ENCODE measurements at places on chromosomes 2 and 18.

GRCh38 chr2:70541481-70542020 lies 12.1 kb downstream of the TGFA start:
- DNase-seq, result peak; percentile 85

GRCh38 chr2:84891355-84892010 lies 10.6 kb upstream of the TRABD2A start:
- no peak for DNase-seq

- DNase-seq, result no peak
These were observed 55.0 kb downstream of the DDX1 start for GRCh38 chr2:15646661-15647060.

DNA sequence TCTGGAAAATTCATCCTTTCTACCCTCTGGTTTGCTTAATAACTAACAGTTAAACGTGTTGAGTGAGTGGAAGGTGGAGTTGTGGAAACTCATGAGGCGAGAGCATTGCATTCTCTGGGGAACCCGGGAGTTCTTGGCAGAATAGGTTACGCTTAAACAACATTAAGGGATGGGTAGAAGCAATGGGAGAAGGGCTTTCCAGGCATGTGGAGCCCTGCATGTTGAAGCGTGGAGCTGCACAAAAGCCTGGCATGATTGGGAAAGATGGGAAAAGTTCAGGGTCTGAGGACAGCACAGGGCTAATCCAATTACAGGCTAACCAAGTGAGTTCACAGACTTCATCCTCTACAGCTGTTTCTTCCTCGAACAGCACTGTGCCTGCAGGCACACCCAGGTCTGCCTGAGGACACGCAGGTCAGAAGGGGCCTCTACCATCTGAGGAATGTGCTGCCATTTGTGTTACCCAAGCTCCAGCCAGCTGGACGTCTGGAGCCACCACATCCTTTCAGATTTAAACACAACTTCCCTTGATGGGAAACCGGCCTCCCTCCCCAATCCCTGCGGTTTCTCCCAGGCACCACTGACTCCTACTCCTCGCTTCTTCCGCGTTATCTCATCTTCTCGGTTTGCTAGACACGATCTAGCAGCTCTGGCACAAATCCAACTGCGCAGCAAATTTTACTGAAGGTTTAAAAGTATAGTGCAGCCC lies 164.2 kb downstream of the ANTXR1 start:
- DNase-seq, result peak; percentile 39

DNA sequence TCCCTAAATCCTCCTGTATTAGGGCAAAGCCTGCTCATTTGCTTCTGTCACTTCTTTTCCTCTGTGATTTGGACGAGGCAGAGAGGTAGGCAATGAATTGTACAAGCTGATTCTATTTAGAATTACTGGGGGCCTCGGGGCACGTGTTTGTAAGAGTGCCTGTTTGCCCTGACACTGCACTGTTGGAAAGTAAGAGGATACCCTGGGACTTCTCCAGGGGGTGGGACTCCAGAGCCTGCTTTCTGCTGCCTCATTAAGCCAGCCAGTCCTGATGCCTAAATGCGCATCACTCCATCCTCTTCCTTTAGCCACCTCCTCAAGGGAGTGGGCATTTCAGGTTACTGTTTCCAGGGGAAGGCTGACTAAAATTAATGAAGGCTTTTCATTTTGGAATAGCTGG lies 134.3 kb downstream of the TDRD15 start:
- no peak for DNase-seq

GRCh38 chr2:214542866-214543265 lies 132.0 kb downstream of the VWC2L start:
- DNase-seq, result no peak

GRCh38 chr2:98556344-98557033 lies 51.8 kb downstream of the COA5 start:
- no peak for DNase-seq

GRCh38 chr18:57205641-57206040 lies 58.8 kb downstream of the BOD1L2 start:
- no peak for DNase-seq

GRCh38 chr2:36586672-36587071 lies 11.3 kb downstream of the FEZ2 start:
- DNase-seq, result no peak

DNA sequence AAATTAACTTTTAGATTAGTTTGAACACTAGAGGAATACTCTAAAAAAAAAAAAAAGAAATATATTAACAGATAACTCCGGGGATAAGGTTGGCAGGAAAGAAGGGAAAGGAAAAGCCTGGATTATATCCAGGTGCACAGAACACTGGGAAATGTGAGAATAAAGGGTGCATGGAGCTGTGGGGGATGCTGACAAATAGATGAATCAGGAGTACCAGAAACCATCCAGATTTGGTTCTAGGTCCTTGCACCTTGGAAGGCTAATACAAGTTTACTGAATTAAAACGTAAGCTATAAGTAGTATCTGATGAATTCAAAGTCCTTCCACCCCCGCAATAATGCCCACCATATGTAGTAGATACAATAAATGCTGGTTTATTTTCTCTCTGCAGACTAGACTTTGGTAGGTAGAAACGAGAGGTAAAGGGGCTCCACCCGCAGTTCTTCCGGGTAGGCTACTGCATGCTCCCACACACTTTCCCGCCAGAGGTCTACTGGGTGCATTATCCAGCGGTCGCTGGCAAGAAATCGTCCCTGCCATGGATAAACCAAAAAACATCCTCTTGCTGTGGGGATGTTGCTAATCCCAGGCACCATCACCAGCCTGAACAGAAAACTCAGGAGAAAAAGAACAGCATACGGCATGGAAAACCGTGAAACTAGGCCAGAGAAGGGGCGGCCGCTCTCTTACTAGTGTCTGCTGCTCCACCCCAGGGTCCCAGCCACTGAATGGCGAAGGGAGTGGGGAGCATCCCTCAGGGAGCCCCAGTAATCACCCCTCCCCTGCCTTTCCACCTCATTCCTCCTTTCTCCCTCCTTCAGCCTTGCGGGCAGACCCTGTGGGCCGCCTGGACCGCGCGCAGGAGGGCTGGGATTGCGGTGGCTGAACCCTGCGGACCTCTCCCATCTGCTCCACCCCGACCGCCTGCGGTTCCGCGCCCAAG lies 1.5 kb downstream of the CNRIP1 start:
- peak; percentile 27 for DNase-seq

GRCh38 chr2:235810846-235811245 lies 317.0 kb downstream of the AGAP1 start:
- DNase-seq, result no peak

GRCh38 chr2:84779781-84780180 lies 101.1 kb downstream of the TRABD2A start:
- DNase-seq, result no peak

DNA sequence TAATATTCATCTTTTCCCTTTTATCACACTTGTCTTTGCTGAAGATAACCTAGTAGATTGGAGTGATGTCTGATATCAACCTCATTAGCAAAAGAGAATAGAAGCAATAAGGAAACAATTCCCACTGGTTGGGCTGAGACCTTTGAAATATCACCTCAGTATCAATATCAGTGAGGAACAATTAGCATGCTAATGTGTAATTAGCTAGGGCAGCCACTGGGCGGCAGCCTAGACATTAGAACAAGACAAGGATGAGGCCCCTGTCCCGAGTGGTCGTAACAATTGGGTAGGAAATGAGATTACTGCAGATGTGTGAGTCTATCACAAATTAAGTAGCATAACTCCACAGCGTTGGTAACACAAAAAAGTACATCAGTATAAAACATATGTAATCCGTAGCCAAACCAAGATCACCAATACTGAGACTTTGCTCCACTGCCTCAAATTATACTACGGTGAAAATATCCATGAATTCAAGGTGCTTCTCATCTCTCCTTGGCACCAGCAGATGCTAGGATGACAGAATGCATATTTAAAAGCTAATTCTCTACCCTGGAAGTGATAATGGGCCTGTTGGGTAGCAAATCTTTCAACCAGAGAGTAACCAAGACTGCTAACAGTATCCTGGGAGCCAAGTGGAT lies 99.1 kb downstream of the ALPK2 start:
- peak; percentile 60 for DNase-seq

Measured in pons (tissue), 1 donor.